ENCODE measurements at places on chromosomes 3 and 15.

- DNase-seq = no peak
Measured at GRCh38 chr3:141699897-141700296, 38.2 kb upstream of the RNF7 start.

DNA sequence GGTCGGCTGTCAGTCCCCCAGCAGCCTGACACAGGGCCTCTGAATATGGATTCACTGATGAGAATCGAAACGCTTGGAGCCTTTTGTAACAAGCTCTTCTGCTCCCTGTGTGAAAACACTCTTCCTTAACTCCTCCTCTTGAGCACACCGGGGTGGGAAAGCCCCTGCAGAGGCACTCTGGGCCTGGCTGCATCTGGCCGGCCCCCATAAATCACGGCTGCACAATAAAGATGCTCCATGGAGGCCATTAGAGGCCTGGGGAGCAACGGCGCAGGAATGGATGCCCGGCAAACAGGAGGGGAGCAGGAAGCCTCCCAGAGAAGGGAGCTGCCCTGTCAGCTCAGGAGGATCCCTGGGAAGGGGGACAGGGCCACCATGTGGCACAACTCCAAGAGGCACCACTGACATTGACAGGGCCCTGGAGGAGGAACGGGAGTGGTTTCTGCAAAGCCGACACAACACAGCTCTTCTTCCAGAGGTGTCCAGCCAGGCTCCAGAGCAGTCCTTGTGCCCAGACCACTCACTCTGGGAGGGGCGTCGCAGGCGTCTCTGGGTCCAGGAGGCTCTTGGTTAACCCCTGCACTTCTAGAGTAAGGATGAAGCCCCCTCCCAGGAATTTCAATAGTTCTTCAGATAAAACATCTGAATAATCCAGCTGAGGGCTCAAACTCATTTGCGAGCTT, 509.3 kb upstream of the PPP2R3A start:
- no peak for DNase-seq

GRCh38 chr15:93330912-93331544, 242.0 kb upstream of the RGMA start:
- DNase-seq = no peak

- no peak for DNase-seq
Measured at GRCh38 chr15:22949074-22949547, 31.1 kb downstream of the CYFIP1 start.

DNA sequence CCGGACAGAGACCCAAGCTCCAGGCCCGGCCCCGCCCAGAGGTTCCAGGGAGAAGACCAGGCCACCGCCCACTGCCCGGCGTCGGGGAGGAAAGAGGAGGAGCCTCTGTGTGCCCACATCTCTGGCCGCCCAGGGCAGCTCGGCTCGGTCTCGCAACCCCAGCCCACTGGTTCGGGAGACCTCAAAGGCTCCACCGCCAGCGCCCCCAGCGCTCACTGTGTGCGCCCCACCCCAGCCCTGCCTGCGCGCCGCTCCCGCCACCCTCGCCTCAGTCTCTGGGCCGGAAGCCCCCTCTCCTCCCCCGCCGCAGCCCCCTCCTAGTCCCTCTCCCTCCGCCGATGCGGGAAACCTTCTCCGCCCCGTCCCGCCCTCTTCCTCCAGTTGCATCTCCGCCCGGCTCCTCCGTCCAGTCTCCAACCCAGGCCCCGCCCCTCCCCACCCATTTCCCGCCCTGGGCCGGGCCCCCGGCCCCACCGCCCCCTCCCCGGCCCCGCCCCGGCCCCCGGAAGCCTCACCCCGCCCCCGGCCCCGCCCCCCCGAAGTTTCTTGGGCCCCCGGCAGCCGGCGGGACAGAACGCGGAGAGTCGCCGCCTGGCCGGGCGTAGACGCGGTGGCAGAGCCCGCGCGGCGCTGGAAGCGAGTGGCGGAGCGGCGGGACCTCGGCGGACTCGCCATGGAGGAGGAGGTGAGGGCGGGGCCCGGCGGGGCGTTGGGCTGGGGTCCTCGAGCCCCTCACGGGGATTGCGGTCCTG, at the start of gene PLEKHO2:
Gene PLEKHO2, plus strand, starts transcription at position 572 of the 752 bp plus-strand sequence. Its CDS starts 102 bp downstream, at position 674.
- peak; percentile 89 for DNase-seq

- no peak for DNase-seq
Measured at GRCh38 chr3:89783341-89783927, 676.0 kb downstream of the EPHA3 start.

- DNase-seq = no peak
Measured at GRCh38 chr3:193190146-193190786, 50.8 kb upstream of the PLAAT1 start.

DNA sequence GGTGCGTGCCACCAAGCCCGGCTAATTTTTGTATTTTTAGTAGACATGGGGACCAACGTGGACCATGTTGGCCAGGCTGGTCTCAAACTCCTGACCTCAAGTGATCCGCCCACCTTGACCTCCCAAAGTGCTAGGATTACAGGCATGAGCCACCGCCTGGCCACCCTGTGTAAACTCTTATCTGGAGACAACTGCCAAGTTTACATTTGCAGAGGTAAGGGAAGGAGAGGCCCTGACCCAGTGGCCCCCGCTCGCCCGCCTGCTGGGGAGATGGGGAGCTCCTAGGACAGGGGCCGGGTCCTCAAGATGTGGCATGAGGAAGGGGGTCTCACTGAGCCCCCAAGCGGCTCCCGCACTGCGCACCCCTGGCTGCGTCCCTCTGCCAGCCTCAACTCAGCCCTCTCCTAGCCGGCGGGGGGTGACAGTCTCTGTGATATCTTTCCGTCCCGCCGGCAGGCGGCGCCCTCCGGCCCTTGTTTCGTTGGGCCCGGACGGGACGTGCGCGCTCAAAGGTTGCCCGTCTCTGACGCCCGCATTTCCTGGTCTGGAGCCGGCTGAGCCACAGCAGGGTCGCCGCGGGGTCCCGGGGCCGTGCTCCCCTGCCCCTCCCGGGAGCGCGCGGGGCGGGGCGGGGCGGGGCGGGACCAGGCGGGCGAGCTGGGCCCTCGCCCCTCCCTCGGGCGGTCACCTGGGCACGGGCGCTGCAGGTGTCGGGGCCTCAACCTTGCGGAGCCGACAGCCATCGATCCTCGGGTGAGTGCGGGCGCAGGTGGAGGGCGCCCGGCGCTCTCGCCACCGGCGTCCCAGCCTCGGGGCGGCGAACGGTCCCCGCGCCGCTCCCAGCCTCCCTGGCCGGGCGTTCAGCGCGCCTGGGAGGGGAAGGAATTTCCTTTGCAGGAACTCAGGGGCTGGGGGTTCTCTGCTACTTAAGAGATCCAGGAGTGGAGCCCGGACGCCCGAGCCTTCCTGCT, at the start of gene GPR160:
Gene GPR160, plus strand, starts transcription at position 533 of the 971 bp plus-strand sequence. CDS start 45,978 bp downstream, outside the sequence.
- DNase-seq = no peak

DNA sequence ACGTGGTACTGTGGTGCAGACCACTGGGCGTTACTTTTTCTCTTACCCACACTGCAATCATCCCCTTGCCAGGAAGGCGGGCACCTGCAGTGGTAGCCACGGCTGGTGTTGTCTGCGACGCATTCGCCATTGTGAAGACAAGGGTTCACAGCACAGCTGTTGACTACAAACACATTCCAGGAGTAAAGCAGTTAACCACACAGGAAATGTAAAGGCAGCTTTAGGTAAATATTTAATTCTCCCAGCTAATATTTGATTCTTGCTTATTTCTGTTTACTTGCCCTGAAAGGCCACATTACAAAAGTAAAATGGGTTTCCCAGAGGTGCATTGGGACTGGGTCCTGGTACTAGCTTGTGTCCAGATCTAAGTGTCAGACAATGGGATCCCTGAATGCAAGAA, 45.4 kb downstream of the HEG1 start:
- no peak for DNase-seq

DNA sequence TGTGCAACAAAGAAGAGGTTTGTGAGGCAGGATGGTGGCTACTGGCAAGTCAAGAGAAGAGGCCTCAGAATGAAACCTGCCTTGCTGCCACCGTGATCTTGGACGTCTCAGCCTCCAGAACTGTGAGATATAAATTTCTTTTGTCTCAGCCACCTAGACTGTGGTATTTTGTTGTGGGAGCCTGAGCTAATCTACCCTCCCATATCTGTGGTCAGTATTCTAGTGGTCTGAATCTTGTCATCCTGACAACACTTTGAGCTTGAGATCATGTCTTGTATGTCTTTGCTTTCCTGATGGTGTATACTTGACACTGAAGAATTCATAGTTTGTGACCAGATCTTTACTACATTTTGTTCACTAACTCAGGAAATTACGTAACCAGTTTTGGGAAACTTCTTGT, 240.6 kb upstream of the GOLIM4 start:
- DNase-seq = no peak

DNA sequence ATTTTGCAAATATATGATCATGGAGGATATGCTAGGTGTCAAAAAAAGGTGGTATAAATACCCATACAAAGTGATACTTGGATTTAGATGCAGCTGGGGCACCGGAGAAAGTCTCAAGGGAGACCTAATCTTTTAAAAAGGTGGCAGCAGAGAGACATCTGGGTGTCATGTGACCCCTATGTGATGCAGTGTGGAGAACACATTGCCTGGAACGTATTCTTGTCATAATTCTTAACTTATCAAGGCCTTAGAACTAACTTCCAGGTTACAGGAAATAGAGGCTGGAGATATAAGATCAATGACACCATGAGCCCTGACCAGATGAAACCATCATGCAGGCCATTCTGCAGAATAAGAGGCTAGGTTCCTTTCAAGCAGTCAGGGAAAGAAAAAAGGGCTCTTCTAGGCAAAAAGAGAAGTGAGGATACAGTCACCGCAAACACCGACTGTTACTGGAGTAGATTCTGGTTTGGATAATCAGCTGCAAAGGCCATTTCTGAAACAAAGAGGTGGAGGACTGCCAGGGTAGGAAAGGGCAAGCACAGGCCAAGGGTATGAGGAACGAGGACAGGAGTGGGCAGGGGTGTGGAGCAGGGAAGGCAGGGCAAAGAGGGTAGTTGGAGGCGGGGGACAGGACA, 100.6 kb downstream of the OXNAD1 start:
- no peak for DNase-seq

GRCh38 chr3:30607032-30607833, 832 bp downstream of the TGFBR2 start:
- no peak for DNase-seq

- peak; percentile 7 for DNase-seq
Measured at GRCh38 chr3:128549283-128550112, 56.5 kb upstream of the GATA2 start.

DNA sequence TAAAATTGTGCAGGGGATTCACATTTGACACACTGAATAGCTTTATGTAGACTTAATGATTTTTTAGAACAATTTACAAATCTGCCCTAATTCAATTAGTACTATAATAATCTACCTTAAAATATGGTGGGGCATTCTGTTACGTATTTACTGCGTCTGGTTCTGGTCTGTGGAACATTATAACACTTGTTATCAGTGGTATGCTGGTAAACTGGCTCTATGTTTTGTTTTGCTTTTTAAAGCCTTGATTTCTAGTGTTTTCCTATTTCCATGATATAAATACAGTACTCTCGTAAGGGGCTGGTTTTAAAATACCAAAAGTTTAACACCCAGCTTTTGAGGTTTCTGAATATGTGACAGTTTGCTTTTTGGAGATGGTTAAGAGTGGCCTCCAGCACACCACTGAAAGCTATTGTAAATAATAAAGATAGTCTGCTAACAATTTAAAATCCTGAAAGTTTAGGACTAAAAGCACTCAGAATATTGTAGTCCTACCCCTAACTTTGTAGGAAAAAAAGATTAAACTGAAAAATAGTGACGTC, 65.6 kb upstream of the CD47 start:
- no peak for DNase-seq

DNA sequence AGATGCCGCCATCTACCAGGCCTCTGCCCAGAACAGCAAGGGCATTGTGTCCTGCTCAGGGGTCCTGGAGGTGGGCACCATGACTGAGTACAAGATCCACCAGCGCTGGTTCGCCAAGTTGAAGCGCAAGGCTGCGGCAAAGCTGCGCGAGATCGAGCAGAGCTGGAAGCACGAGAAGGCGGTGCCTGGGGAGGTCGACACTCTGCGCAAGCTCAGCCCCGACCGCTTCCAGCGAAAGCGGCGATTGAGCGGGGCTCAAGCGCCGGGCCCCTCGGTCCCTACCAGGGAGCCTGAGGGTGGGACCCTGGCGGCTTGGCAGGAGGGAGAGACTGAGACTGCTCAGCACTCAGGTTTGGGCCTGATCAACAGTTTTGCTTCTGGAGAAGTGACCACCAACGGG, 22.6 kb downstream of the ALPK3 start:
- no peak for DNase-seq

DNA sequence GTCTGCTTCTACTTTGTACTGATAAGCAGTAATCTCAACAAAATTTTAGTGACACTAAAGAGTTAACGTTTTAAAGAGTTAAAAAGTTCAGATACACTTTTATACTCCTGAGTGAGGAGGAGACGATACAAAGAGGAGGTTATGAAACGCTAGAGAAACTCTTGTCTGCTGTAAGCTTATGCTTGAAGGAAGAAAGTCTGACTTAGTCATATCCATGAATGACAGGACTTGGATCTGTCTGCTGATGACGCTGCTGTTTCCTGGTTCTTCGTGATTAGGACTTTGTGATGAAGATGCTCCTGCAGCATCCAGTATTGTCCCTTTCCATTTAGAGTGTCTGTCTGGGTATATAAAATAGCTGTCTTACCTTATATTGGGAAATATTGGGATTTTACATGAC, 15.8 kb downstream of the TCF12 start:
- no peak for DNase-seq

- DNase-seq = no peak
Measured at GRCh38 chr3:59256230-59256629, 206.4 kb upstream of the CFAP20DC start.

- DNase-seq = no peak
Measured at GRCh38 chr3:172044833-172045585, 5.6 kb downstream of the FNDC3B start.

DNA sequence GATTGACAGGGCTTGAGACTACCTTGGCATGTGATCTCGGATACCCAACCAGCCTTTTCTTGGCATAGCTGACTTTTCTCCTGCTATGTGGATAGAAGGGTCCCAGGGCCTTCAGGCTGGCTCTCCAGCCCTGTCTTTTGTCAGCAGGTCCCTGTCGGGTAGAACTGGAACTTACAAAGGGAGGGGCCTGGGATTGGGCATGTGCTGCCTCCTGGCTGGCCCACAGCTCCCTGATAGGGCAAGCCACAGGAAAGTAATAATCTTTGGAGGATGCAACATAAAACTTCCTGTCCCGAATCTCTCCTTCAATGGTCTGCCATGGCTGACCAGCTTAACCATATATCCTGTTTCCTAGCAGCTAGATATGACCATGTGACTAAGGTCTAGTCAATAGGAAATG, 89.1 kb downstream of the ABHD5 start:
- DNase-seq = no peak

- DNase-seq = no peak
Measured at GRCh38 chr15:75952525-75952924, 48.8 kb downstream of the FBXO22 start.

DNA sequence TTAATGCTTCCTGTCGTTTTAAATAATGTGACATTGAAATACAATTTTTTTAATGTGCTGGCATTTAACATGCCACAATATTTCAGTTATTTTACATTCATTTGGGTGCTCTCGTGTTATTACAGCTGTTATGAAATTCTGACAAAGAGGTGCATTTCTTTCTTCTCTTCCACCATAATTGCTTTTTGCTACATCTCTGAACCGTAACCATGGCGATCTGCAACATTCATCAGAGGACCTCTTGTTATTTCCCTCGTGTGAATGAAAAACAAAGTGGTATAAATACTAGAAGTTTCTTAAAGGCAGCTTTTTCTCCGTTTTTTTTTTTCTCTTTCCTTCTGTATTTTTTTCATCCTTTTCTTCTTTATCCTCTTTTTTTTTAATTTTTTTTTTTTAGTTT, 316.4 kb downstream of the MCTP2 start:
- no peak for DNase-seq
